ENCODE measurements at places on chromosomes 11 and 22.

GRCh38 chr11:113188371-113188834 lies 126.0 kb upstream of the TTC12 start:
- no peak for DNase-seq

DNA sequence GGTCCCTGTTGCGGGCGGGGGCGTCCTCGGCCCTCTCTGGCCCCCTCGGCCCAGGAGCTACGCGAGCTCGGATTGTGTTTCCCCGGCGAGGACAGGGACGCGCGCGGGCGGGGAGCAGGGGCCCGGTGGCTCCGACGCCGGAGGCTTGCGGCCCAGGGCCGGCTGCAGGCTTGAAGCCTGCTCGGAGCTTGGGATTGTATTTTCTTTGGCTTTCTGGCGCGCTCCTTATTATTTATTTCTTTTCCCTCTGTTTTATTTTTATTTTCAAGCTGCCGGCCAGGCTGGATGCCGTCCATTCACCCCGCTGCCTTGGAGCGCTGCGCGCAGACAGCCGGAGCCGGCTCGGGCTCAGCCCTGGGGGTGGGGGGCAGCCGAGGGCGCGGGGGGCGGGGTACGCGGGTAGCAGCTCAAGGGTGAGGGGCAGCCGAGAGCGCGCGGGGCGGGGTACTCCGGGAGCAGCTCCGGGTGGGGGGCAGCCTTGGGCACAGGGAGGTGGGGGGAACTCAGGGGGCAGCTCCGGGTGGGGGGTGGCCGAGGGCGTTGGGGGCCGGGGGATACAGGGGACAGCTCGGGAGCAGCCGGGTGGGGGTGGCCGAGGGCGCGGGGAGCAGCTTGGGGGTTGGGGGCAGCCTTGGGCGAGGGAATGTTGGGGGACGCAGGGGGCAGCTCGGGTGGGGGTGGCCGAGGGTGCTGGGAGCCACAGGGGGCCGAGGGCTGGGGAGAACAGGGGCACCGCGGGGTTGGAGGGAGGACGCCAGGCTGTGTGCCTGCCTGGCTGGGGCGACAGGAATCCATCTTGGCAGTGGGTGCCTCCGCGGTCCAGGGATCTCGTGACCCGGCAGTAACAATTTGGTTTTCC lies 42.7 kb downstream of the KCNJ1 start:
- no peak for DNase-seq

- no peak for DNase-seq
These were observed 35.0 kb upstream of the MOB2 start for GRCh38 chr11:1521382-1522080.

GRCh38 chr11:17443926-17444690 lies 32.5 kb downstream of the ABCC8 start:
- DNase-seq = peak; percentile 99

GRCh38 chr22:32327596-32328171 lies 30.0 kb upstream of the RFPL3 start:
- DNase-seq = no peak

DNA sequence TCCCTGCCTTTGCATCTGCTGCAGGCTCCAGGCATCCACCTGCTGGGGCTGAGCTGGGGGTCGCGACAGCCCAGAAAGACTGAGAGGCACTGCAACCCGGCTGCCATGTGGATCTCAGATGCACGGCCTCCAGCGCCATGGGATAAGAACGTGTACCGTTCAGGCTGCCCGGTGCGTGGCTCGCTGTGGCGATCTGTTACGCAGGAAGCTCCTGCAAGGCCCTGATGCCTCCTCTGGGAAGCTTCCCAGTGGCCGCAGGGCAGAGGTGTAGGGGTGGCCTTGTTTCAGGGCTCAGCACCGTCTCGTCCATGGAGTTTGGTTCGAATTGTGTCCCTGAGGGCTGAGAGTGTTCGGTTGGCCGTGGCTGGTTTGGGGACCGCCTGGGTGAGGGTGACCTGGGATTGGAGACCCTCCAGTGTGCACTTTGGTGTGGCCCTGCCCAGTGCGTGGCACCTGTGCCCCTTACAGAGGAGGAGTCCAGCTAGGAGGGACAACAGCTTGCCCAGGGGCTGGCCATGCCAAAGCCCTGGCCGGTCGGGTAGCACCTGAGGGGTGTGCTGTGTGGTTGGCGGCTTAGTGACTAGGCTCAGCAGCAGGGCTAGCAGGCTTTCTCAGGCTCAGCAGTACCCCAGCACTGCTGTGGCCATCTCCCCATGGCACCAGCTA lies 1184.5 kb downstream of the BRD1 start:
- no peak for DNase-seq

DNA sequence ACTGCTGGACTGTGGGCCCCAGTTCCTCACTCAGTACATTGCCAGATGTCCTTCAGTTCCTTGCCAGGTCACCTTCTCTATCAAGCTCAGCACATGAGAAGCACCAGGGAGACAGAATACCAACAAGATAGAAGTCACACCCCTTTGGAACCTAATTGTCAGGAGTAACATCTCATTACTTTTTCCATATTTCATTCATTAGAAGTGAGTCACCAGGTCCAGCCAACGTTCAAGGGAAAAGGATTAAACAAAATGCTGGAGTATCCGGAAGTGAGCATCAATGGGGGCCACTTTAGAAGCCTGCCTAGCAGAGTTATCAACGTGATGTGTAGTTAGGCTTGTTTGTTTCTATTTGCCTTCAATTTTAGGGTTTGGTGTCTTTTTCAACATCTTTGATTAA lies 569.3 kb downstream of the MIAT start:
- no peak for DNase-seq

DNA sequence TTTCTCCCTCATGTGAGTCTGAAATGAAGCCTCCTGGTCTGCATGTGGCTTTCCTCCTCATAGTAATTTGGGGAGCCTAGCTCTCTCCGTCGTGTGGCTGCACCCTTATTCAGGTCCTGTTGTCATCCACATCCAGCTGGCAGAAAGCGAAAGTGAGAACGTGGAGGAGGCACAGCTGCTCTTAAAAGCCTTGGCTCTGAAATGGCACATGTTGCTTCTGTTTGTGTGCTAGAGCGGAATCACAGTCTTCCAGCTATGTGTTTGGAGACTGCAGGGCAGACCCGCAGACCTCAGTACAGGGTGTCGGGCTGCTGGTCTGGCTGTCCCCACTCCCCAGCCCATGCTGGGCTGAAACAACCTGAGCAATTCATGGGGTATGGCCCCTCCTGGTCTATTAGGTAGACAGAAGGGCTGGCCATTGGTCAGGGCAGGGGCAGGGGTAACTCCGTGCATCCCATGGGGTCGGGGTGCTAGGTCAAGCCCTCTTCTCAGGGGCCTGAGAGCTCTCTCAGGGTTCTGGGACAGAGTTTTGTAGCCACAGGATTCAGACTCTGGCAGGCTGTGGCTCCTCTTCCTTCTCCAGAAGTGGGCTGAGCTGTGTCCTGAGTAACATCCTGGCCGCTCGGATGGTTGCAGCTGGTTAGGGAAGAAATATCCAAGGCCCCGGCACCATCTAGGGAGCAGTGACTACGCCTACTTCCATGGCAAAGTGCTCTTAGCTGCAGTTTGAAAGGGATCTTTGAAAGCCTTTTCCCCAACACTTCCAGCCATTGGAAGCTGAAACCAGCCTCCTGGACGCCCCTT lies 50.6 kb downstream of the C11orf96 start:
- peak; percentile 61 for DNase-seq

GRCh38 chr11:27414644-27415043 lies 51.6 kb upstream of the CCDC34 start:
- DNase-seq = no peak

Measured in NCI-H524 (cell line).